ENCODE measurements at places on chromosomes 16 and 17. TPM values are rescaled to one million over a fixed set of nuclear protein-coding genes. Genes with fewer than 3 reads are reported as not detected.

The CCL4 gene
- total RNA-seq = 3.1 TPM

The PDPK1 gene
- 39.0 TPM for total RNA-seq

The TEX19 gene
- not detected for total RNA-seq

The ORC6 gene
- 26.4 TPM for total RNA-seq

The CACNG1 gene
- not detected for total RNA-seq

The MMP25 gene
- total RNA-seq = 34.8 TPM

The CCDC47 gene
- total RNA-seq = 46.0 TPM

The GAS2L2 gene
- not detected for total RNA-seq

The PYDC1 gene
- not detected for total RNA-seq

The PPP1R1B gene
- total RNA-seq = not detected

The AARS1 gene
- total RNA-seq = 87.7 TPM

The SKAP1 gene
- 136 TPM for total RNA-seq

The FAM171A2 gene
- 0.19 TPM for total RNA-seq

The NMRAL1 gene
- total RNA-seq = 46.6 TPM

The EMC6 gene
- total RNA-seq = 32.6 TPM

The GDPD1 gene
- total RNA-seq = 2.1 TPM

The FBXW10 gene
- not detected for total RNA-seq

The CHST4 gene
- total RNA-seq = not detected

The CCR7 gene
- total RNA-seq = 233 TPM

The UNC45B gene
- total RNA-seq = 0.10 TPM

The TUFM gene
- total RNA-seq = 111 TPM

The RNF43 gene
- 0.38 TPM for total RNA-seq

The TNFRSF17 gene
- not detected for total RNA-seq

The SLC16A5 gene
- 11.7 TPM for total RNA-seq

The ZNF597 gene
- 2.5 TPM for total RNA-seq

The OR2C1 gene
- total RNA-seq = not detected

The SYNGR3 gene
- total RNA-seq = 2.8 TPM

The AXIN2 gene
- total RNA-seq = 24.0 TPM

The LAT gene
- 333 TPM for total RNA-seq

The RND2 gene
- not detected for total RNA-seq

The EFCAB5 gene
- 0.82 TPM for total RNA-seq

The C17orf50 gene
- total RNA-seq = not detected

The KIFC3 gene
- not detected for total RNA-seq

The FGF11 gene
- total RNA-seq = 21.6 TPM

The MKS1 gene
- total RNA-seq = 18.7 TPM

The INCA1 gene
- total RNA-seq = 0.26 TPM

The NOS2 gene
- total RNA-seq = 0.05 TPM

The SCN4A gene
- not detected for total RNA-seq

The CDH5 gene
- not detected for total RNA-seq

The SRL gene
- total RNA-seq = not detected

The LRRC46 gene
- total RNA-seq = 0.63 TPM

The TRIM65 gene
- total RNA-seq = 29.1 TPM

The NPB gene
- total RNA-seq = 0.20 TPM

The TNK1 gene
- 1.9 TPM for total RNA-seq

The SMG6 gene
- total RNA-seq = 49.3 TPM

The KRTAP2-2 gene
- not detected for total RNA-seq

Data from activated naive CD4-positive, alpha-beta T cell treated with anti-CD3 and anti-CD28 coated beads, Interleukin-2, amount 10 ng/mL, durations not matched to agents 5 hours and 36 hours (primary cell).